ENCODE measurements at places on chromosomes 13 and 19. TPM values are rescaled to one million over a fixed set of nuclear protein-coding genes. Genes with fewer than 3 reads are reported as not detected.

DNA sequence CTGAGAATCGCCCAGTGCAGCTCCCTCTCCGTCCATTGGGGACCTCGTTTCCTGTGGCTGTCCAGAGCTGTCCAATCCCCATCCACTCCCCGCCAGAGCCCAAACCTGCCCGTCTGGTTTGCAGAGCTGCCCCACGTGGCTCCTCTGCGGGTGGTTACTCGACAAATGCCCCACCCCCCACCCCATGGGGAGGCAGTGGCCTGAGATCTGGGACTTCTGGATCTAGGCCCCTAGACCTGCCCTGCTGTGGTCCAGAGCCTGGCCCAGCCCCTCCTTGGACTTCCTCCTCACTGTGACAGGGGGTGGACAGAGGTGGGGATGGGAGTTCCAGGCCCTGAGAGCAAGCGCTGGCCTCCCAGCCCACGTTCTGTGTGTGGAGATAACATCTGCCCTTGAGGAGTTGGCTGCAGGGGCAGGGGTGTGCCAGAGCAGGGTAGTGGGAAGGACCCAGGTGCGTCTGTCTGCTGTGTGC, 29.1 kb downstream of the PAK4 start:
- no peaks in the 10 kb centered on the region for H3K27me3 ChIP-seq
- peak overlapping the region; percentile 2 for H3K27ac ChIP-seq
- H3K4me3 ChIP-seq, result no peak overlapping the region
- peaks cover 4% of the 10 kb centered on the region for H3K36me3 ChIP-seq
- peaks cover 73% of the 10 kb centered on the region for H3K4me1 ChIP-seq

DNA sequence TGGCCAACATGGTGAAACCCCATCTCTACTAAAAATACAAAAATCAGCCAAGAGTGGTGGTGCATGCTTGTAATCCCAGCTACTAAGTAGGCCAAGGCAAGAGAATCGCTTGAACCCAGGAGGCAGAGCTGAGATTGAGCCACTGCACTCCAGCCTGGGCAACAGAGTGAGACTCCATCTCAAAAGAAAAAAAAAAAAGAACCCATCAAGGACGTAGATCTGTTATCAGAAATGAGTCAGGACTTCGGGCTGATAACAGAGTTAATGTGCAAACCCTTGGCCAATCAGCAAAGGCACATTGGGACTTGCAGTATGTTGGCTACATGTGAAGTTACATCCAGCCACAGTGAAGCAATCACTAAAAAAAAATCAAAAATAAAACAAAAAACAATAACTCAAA, 4.8 kb upstream of the LGALS7B start:
- H3K27ac ChIP-seq, result no peak overlapping the region
- H3K4me1 ChIP-seq, result no peaks in the 10 kb centered on the region
- H3K36me3 ChIP-seq, result no peaks in the 10 kb centered on the region
- H3K4me3 ChIP-seq, result no peak overlapping the region
- no peaks in the 10 kb centered on the region for H3K27me3 ChIP-seq

DNA sequence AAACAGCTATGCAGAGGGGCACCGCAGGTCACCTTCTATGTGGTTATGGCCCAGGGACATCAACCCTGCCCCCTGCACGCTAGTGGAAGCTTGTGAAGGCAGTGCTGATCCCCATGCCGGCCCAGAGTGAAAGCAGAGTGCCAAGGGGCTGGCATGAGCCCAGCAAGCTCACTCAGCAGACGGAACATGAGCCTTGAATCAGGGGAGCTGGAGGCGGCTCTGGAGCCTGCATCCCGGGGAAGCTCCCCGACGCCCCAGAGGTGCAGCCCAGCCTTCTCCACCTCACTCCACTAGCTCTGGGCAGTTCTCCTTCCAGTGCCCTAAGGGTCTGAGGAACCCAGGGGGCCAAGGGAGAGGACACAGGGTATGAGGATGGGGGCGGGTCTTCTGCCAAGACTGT, 19.0 kb upstream of the ISYNA1 start:
- no peaks in the 10 kb centered on the region for H3K27me3 ChIP-seq
- peaks cover 3% of the 10 kb centered on the region for H3K36me3 ChIP-seq
- H3K4me3 ChIP-seq, result no peak overlapping the region
- no peak overlapping the region for H3K27ac ChIP-seq
- no peak for DNase-seq

GRCh38 chr19:572140-572742, at the start of gene BSG:
Gene BSG (plus strand): TSS chr19:572596. CDS start chr19:572635, 39 bp downstream.
- peak within 1 kb of the TSS; percentile 86 for H3K27ac ChIP-seq
- peaks cover 53% of the 10 kb centered on the region for H3K4me1 ChIP-seq
- DNase-seq, result peak; percentile 100

DNA sequence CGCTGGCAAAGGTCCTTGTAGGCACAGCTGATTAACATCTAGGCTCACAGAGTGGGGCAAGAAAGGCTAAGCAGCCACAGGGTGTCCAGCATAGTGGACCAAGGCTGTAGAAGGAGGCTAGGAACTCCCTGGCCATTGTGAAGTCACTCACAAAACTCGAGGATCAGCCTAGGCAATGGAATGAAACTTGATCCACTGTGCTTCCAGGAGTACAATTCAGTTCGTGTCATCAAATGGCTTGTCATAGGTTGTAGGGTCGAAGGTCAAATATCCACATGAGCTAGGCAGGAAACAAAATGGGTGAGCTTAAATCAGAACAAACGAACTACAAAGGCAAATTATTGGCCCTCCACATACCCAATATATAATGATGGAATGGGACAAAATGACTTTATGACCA, 4.4 kb upstream of the FAM187B start:
- no peak for DNase-seq
- H3K27ac ChIP-seq, result no peak overlapping the region
- H3K4me1 ChIP-seq, result no peaks in the 10 kb centered on the region
- no peaks in the 10 kb centered on the region for H3K27me3 ChIP-seq
- no peaks in the 10 kb centered on the region for H3K36me3 ChIP-seq

DNA sequence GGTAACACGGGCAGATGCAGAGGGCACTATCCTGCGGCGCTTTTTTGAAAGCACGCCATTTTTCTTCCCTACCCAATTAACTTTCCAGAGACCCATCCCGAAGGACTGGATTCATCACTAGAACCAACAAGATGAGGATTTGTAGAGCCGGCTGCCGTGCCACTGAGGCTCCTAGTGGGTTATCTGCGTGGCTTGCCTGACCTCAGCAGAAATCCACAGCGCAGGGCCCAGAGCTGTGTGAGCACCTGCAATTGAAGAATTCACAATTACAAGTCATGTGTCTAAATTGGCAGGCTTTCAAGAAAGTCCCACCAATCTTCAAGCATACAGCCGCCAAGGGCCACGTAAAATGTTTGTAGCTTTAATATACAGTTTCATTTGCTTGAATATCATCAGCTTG, 75.5 kb downstream of the ALOX5AP start:
- no peaks in the 10 kb centered on the region for H3K27me3 ChIP-seq
- no peak for DNase-seq
- no peaks in the 10 kb centered on the region for H3K4me1 ChIP-seq
- no peak overlapping the region for H3K4me3 ChIP-seq
- H3K36me3 ChIP-seq, result no peaks in the 10 kb centered on the region

DNA sequence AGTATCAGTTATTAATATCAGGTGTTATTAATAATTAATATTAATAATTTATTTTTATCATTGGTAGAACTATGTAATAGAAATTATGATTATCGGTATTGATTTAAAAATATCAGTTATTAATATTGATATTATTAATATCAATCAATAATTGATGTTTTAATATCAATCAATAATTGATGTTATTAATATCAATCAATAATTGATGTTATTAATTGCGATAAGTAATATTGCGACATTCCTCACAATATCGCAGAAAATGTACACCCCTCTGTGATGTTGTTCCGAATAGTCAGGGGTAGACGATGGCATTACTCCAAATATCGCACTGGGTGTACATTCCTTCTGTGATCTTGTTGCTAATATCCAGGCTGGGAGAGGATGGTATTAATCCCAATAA, 3.7 kb upstream of the RGCC start:
- no peak overlapping the region for H3K4me3 ChIP-seq
- no peak for DNase-seq
- H3K4me1 ChIP-seq, result no peaks in the 10 kb centered on the region

- no peak overlapping the region for H3K27ac ChIP-seq
- no peak overlapping the region for H3K4me3 ChIP-seq
- H3K36me3 ChIP-seq, result no peaks in the 10 kb centered on the region
- no peaks in the 10 kb centered on the region for H3K27me3 ChIP-seq
These were observed 361.6 kb downstream of the RBM26 start for GRCh38 chr13:79044415-79044814.

Gene GSX1
- total RNA-seq, result not detected

Gene ABHD8
- total RNA-seq, result 20.4 TPM

Gene B3GNT8
- total RNA-seq, result 39.1 TPM

Gene LIM2
- total RNA-seq, result not detected

Gene IGFL1
- not detected for total RNA-seq

Gene CGB8
- total RNA-seq, result not detected

Gene BRCA2
- total RNA-seq, result 2.6 TPM

Gene KLC3
- 4.7 TPM for total RNA-seq

All from upper lobe of left lung (tissue), 6 donors.